Activated CD8-positive, alpha-beta T cell treated with anti-CD3 and anti-CD28 coated beads for 36 hours (primary cell): ENCODE measurements at places on chromosomes 1 and 21. TPM values are rescaled to one million over a fixed set of nuclear protein-coding genes. Genes with fewer than 3 reads are reported as not detected.

TMOD4 gene
- 2.5 TPM for total RNA-seq

LENEP gene
- total RNA-seq = not detected

CHI3L1 gene
- total RNA-seq = not detected

DNA sequence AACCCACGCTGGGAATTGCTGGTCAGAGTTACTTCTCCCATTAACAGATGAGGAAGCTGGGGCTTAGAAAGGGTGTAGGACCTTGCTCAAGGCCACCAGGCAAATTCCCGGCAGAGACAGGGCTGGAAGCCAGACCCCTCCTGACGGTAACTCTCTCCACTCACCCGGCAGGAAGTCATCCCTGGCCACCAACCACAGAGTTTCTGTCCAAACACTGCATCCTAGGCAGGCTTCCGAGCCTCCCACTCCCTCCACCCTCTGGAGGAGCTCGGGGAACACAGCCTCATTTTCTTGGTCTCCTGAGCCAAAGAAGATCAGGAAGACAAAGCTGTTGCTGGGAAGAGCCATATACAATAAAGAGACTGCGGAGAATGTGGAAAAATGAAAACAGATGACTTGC is 25.0 kb upstream of the ZNF436 start:
- no peak for DNase-seq

- no peak for DNase-seq
These were observed at the start of gene GPR37L1 for GRCh38 chr1:202122639-202123335. Gene GPR37L1, plus strand, starts transcription at chr1:202122917. Its CDS starts 47 bp downstream, at chr1:202122964.

DNA sequence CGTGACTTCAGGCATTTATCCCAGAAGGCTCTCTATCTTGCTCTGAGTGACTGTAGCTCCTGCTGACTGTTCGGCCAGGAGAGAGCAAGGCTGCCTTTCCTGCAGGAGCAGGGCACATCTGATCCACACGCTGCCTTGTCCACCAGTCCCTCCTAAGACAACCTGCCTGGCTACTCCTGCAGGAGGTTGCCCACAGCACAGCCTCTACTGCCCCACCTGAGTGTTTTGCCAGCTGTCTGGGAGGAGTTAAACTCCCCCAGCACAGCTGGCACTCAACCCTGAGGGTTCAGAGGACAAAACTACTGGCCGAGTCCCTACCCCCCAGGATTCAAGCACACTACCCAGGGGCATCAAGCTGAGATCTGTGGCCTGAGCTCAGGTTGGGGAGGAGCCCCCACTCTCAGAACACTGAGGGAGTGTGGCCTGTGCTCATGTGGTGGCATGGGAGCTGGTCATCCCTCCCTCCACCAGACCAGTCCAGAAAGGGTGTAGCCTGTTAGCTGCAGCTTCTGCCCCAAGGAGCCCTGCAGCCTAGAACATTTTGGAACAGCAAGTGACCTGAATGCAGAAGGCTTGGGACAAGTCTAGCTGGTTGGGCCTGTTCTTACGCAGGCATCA is 237.3 kb downstream of the SLC44A5 start:
- DNase-seq = no peak
